Urinary bladder (tissue), 4 donors: ENCODE measurements at places on chromosomes 13 and 19.

- DNase-seq = no peak
These were observed 93.9 kb downstream of the COL4A2 start for GRCh38 chr13:110400786-110401533.

GRCh38 chr13:40315416-40316064 is 350.9 kb downstream of the FOXO1 start:
- DNase-seq = no peak

- no peak for DNase-seq
These were observed 10.7 kb upstream of the KPTN start for GRCh38 chr19:47494729-47495128.

- DNase-seq = no peak
These were observed 1.8 kb upstream of the MED4 start for GRCh38 chr13:48096670-48097069.

DNA sequence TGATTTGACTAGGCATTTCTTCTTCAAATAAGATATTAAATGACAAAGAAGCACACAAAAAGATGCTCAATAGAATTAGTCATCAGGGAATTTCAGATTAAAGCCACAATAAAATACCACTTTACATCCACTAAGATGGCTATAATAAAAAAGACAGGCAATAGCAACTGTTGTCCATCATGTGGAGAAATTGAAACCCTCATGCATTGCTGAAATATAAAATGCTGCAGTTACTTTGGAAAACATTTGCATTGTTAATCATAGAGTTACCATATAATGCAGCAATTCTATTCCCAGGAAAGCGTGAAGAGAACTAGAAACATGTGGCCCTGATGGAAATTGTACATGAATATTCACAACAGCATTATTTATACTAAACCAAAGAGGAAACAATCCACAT is 605.5 kb upstream of the SLITRK1 start:
- no peak for DNase-seq

DNA sequence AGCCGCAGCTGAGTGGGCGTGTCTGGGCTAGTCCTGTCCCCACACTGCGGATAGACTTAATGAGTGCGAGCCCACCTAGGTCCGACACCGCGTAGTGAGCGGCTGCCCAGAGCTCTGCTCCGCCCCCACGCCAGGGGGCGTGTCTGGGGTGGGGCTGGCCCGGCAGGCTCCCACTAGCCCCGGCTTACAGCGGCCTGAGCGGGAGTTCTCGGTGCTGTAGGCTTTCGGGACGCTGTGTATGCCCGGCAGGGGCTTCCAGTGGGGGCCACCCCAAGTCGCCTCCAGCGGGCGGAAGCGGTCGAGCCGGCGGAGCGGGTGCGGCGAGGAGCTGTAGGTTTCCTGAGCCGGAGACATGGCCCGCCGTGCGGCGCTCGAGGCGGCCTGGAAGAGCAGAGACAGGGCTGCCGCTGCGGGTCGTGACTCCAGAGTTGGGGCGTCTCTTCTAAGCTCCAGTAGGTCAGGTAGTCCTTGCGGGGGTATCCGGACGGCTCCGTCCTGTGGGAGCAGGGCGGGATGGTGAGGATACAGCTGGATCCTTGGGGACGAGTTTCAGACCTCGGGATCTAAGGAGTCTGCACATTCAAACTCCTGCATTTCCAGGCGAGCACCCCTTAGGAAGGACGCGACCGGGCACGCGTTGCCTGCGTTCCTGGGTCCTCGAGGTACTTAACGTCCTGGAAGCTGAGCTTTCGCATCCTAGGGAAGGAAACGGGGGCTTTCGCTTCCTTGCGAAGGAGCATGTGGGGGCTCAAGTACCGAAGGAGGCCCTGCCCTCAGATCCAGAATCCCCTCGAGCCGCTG is 1.2 kb downstream of the CGB7 start:
- DNase-seq = no peak

DNA sequence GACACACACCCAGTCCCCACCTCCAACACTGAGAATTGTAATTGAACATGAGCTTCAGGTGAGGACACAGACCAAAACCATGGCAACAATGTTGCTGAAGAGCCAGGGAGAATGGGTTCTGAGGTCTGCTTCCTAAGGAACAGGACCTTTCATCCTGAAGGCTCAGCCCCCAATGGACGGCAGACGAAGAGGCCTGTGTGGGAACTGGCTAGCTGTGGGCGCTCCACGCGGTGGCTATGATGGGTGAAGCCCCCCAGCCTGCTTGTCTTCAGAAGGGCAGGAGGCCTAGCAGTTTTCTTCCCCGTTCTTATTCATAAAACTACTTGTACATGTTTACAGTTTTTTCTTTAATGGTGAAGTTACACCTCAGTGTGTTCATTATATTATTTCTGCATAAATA is 136.1 kb upstream of the SPACA7 start:
- no peak for DNase-seq

DNA sequence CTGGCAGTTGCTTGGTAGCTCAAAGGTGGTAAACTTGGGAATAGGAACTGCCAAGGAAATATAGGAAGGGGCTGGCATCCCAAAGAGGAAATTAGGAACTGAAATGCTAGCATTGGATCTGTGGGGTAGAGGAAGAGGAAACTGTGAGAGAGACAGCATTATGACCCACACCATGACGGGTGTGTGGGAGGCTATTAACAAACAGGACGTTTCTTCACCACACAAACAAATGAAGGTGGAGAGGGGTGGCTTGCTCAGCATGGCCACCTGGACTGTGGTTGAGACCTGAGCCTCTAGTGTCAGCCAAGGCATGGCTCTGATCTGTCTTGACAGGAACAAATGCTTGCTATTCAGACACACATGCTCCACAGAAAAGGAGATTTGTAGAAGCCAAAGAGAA is 178.2 kb downstream of the B3GLCT start:
- DNase-seq = no peak

- DNase-seq = no peak
These were observed 36.1 kb upstream of the EPHX3 start for GRCh38 chr19:15268192-15268927.

GRCh38 chr19:5984600-5984999 is 6.7 kb upstream of the RANBP3 start:
- DNase-seq = no peak

DNA sequence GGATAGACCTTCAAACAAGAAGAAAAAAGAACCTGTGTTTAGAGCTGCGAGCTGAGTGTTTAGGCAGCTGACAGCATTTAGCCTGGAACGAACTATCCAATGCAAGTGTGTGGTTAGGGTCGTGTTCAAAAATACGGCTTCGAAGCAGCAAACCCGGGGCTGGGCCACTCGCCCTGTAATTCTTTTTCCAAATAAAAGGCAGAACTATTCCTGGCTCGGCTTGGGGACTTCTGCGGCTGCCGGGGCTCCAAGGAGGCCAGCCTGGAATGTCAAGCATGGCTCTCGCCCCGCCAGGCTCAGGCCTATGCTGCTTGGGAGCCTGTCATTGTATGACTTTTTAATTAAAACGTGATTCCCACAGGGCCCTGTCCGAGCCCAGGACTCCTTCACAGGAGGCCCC is 51.7 kb upstream of the KLF2 start:
- DNase-seq = no peak

DNA sequence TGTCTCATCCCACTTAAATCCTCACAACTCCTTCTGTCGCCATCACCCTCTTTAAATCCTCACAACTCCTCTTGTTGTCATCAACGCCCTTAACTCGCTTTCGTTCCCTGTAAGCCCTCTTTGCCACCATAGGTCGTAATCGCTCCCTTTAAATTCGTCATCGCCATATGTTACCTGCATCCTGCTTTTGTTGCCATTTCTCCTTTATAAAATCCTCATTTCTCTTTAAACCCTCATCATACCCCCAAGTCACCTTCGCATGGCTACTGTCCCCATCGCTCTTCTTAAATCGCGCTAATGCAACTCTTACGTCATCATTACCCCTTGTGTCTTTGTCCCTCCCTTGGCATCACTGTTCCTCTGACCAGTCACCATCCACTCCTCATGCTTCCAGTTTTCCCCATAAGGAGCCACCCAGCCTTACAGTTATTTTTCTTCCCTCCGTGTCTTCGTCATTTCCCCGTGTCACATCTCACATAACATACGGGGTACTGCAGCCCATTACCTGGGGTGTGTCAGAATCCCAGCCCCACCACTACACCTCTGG is 539 bp downstream of the PLD3 start:
- DNase-seq = no peak

GRCh38 chr13:106376401-106377112 is 158.9 kb downstream of the EFNB2 start:
- no peak for DNase-seq

GRCh38 chr13:60286707-60287106 is 110.3 kb upstream of the TDRD3 start:
- no peak for DNase-seq

GRCh38 chr13:105165449-105166125 is 1369.9 kb downstream of the EFNB2 start:
- DNase-seq = no peak

DNA sequence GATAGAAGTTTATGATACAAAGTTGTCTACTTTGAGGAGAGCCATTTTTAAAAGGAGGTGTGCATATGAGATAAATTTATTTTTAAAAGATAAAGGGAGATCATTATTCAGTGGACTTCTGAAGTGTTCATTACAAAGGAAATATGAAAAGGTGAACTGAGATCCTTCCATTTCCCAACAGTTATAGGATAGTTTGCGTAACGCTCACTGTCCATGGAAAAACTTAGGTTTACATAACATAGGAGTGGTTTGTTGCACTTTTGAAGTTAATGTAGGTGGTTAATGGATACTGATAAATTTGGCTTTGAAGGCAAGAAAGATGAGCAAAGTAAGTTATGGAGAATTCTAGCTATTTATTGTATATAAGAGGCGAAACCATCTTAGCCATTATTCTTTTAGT is 92.5 kb downstream of the WDFY2 start:
- no peak for DNase-seq

- DNase-seq = no peak
These were observed 1.5 kb upstream of the FTL start for GRCh38 chr19:48963371-48964204.

- DNase-seq = peak; percentile 59
These were observed 91.6 kb downstream of the GNG7 start for GRCh38 chr19:2610637-2611482.

DNA sequence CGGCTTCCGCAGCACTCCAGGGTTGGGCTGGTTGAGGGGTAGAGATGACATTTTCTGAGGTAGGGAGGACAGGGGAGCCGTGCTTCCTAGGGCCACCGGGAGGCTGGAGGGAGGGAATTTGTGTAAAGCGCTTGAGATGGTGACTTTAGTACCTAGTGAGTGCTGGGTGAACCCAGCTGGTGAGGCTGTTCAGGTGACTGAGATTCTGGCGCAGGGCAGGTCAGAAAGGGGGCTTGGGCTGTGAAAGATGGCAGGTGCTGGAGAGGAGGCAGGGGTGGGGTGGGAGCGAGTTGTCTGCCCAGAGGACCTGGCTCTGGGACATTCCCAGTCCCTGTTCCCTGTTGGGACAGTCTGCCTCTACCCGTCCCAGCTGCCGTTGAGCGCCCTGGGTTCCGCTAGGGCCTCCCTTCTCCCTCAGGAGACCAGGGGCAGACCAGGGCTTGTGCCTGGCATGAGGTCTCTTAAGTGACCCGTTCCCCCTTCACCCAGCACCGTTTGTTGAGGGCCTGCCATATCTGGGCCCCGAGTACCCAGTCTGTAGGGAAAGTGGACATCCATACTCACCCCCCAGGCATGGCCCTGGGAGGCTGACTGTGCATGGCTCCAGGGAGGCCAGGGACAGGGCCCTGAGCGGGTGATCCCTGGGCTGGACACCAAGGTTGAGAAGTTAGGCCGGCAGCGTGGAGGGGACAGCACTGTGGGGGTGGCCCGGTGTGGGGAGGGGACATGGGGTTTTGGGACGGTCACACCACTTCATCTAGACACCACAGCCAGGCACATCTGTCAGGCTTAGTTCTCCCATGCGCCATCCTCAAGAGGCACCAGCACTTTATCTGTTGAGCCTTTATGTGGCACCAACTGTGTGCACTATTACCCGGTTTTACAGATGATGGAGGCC is 5.0 kb downstream of the PTOV1 start:
- no peak for DNase-seq

DNA sequence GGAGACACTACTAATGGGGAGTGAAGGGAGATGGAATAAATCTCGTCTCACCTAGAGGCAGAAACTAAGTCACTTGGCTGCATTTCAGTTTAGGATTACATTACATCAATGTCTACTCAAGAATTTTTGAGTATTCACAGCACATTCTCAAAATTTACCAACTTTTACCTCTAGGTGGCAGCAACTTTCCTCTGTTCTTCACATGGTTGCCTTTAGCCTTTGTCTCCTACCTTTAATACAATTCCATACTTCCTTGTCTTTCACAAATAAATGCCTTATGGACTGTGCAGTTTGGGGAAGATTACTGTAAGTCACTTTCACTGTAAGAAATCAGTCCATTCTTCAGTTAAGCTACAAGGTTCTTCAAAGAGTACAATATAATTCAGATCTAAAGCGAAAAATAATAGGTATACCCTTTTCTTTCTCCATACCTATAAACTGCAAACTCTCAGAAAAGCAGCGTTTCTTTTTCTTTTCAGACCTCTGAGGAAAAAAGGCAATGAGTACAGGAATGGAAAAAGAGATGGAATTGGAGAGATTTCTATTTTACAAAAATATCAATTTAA is 379.4 kb downstream of the KLF12 start:
- peak; percentile 56 for DNase-seq
